ENCODE measurements at places on chromosomes 1 and 21.

DNA sequence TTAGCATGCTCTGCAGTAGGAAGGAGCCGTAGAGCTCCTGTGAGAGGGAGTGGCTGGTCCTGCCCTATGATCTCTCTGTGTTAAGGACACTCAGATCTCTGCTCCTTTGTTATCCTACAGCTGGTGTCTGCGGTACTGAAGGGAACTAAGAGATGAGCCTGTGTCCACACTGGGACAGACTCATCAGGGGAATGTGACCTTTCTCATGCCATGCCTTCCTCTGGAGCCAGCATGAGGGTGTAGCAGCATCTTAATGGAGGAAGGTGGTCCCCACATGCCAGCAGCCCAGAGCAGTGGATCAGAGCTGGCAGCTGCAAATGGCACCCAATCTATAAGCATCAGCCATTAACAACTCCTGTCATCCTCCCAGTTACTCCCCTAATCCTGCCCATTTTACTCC, 24.7 kb upstream of the GUCA2B start:
- DNase-seq: no peak

DNA sequence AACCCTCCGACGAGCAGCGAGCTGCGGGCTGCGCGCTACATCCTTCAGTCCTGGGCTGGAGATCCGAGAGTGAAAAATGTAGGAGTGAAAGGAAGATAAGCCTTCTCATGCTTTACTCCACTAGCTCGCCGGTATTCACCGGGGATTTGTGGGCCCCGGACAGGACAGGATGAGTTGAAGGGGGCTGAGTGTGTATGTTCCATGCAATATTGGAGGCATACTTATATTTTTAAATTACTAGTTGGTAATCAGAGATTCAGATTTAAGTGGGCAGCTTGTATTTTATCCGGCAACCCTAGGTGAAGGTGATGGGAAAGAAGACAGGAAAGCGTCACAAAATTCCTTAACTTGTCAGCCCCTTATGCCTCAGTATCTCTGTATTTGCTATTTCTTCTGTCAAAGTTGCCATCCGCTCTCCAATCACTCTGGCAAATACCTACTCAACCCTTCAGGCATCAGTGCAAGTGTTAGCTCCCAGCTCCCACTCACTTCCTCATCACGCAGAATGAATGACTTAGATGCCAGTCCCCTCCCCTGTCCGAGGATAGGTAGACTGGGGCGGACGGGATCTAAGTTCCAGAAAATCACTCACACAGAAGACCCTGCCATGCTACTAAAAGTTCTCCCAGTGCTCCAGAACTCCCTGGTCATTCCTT, 503 bp upstream of the PIGM start:
- no peak for DNase-seq

GRCh38 chr1:160264795-160265307, 2.5 kb upstream of the DCAF8 start:
- DNase-seq: no peak

DNA sequence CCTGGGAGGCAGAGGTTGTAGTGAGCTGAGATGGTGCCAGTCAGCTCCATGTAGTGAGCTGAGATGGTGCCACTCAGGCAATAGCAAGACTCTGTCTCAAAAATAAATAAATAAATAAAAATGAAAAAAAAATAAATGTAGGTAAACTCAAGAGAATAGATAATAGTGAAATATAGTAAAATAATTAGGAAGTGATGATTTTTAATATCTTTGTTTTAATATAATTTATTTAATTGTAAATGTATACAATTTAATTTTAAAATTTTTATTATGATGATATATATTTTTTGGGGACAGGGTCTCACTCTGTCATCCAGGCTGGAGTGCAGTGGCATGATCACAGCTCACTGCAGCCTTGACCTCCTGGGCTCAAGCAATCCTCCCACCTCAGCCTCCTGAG, 19.6 kb upstream of the SERINC2 start:
- no peak for DNase-seq

- no peak for DNase-seq
Measured at GRCh38 chr1:210367566-210367965, 38.9 kb downstream of the HHAT start.

- DNase-seq: no peak
Measured at GRCh38 chr1:2611031-2611501, 21.8 kb downstream of the MMEL1 start.

- no peak for DNase-seq
Measured at GRCh38 chr1:109432336-109432735, 6.1 kb upstream of the PSMA5 start.

GRCh38 chr1:16243936-16244649, 7.1 kb upstream of the CPLANE2 start:
- peak; percentile 71 for DNase-seq

GRCh38 chr1:59352065-59352464, 55.2 kb downstream of the FGGY start:
- DNase-seq: no peak

DNA sequence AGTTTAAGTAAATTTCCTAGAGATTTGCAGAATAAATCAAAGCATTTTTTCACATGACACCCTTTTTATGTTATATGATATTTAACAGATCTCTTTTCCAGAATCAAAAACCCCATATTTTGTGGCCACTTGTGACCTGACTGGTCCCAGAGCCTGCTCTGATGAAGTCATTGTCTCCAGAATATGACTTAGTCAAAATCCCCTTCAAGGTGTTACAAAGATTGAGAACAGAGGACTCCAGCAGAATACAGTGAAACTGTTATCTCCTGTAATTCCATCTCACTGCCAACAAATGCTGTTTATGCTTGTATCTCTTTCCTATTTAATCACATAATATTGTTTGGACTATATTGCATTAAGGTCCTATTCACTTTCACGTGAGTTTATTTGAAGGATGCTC, 25.6 kb downstream of the RGS1 start:
- DNase-seq: no peak

- no peak for DNase-seq
Measured at GRCh38 chr1:209155546-209155945, 428.0 kb upstream of the CAMK1G start.

GRCh38 chr1:16175610-16176553, 20.0 kb upstream of the EPHA2 start:
- no peak for DNase-seq

- DNase-seq: no peak
Measured at GRCh38 chr1:42952303-42953001, 6.2 kb downstream of the SLC2A1 start.

GRCh38 chr1:200207711-200208126, 180.2 kb downstream of the NR5A2 start:
- DNase-seq: no peak

DNA sequence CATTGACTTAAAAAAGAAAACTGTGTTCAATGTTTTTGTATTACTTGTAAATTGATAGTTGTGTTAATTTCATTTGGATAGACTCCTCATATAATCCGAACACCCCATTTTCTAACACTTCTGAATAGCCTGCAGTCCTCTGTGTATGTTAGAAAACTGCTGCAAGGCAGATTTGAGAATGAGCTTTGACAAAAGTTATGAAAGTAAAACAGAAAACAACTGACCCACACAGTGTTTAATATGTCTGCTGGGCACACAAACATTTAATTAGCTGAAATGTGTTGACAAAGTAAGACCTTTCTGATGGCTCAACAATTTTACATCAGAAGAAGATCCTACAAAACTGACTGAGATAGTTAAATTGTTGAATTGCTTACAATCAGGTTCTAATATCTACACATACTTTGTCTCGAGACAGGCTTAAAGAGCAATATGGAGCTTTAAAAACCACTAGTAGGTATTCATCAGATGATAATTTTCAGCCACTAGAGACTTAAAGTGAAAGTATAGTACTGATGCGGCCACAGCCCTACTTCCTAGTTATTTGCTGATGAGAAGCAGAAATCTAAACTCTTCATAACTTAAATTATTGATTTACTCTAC, 40.0 kb upstream of the PRMT6 start:
- no peak for DNase-seq

DNA sequence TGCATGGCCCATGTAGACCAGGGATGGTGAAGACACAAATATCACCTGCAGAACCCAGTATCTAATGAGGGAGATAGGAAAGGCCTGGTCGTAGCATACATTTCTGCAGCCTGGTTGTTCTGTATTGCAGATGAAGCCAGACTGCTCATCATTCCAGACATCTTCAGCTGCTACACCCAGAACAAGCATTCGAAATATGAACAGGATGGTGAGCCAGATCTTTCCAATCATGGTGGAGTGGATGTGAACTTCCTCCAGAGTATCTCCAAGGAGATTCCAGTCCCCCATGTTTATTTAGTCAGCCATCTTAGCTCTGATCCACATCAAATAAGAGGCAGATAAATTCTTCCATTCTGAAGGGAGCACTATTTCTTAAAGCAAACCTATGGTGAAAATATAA, 2.7 kb upstream of the MYCBP start:
- DNase-seq: no peak

DNA sequence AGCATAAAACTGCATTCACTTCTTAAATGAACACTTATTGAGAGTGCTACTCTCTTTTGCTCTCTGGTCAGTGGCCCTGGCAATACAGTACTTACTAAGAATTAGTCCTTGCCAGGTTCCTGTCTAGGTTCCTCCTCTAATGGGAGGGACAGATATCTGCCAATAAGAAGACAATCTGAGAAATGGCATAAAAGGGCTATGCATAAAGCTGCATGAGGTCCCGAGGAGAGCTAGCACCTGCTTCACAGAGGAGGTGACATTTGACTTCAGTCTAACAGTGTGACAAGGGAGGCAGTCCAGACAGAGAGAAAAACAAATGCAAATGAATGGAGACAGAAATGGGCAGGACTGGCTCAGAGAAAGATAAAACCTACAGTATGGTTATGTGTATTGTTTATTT, 357.1 kb upstream of the SGIP1 start:
- no peak for DNase-seq

DNA sequence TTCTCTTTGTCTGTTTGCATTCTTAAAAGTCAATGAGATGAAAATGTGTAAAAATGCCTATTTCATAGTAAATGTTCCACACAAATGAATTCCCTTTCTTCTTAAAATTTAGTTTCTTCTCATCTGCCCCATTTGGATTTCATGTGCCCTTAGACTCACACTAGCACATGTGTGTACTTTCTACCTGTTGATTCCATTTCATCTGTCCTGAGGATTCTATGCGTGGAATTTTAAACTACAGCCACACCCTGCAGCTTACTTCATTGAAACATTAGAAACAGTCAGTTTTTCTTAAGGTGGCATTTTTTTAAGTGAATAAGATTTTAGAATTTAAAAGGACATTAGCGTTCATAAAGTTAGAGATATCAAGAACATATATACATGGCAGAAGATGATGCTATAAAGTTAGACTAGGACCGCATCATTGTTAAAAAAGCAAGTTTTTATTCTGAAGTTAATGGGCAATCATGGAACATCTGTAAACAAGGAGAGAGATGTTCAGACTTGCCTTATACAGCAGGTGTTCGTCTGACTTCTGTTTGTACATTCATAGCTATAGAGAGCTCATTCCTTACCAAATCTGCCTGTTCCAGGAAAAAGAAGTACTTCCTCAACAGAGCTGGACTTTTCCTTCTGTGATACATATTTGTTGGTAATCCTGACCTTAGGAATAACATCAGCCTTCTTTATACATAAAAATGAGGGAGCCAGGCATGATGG, 3.9 kb upstream of the TUT4 start:
- no peak for DNase-seq

DNA sequence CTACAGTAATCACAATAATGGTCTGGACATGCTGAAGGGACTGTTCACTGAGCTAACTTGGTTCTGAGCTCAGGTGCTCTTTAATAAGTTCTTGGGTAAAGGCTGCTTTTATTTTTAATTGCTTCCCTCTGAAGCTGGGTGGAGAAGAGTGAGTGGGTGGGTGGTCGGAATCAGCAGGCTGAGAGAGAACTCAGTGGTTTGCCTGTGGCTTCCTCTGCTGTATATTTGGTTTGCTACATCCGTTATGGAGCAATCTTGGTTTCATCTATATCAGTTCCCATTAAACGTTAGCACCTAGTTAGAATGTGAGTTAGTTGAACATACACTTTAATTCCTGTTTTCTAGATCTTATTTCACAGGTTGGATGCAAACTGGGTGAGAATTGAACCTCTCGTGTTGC, 23.3 kb downstream of the CNIH4 start:
- no peak for DNase-seq

GRCh38 chr1:12472798-12473551, 145.0 kb downstream of the DHRS3 start:
- DNase-seq: peak; percentile 68

DNA sequence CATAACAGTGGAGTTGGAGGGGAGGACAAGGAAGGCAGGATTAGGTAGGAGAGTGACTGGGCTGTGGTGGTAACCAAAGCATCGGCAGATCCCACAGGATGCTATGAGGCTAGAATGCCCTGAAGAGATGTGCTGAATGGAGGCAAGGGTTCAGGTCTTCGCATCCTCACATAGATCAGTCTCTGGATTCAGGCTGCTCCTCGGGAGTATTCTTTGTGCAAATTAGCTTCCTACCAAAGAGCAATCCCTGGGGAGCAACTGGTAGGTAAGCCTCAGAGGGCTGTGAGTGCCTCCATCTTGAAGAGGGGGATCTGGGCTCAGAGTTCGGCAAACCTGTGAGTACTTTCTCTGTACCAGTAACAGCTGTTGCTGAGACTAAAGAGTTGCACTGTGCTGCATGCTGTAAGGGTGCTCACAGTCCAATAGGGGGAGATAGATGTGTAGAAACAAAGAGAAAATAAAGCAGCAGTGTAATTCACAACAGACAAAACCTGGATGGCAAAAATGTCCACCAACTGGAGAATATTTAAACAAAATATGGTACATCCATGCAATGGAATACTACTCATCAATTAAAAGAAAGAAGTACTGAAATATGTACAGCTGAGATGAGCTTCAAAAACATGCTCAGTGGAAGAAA, 322.4 kb upstream of the DEPDC1 start:
- DNase-seq: no peak

GRCh38 chr1:216778737-216779136, 55.5 kb upstream of the ESRRG start:
- no peak for DNase-seq

DNA sequence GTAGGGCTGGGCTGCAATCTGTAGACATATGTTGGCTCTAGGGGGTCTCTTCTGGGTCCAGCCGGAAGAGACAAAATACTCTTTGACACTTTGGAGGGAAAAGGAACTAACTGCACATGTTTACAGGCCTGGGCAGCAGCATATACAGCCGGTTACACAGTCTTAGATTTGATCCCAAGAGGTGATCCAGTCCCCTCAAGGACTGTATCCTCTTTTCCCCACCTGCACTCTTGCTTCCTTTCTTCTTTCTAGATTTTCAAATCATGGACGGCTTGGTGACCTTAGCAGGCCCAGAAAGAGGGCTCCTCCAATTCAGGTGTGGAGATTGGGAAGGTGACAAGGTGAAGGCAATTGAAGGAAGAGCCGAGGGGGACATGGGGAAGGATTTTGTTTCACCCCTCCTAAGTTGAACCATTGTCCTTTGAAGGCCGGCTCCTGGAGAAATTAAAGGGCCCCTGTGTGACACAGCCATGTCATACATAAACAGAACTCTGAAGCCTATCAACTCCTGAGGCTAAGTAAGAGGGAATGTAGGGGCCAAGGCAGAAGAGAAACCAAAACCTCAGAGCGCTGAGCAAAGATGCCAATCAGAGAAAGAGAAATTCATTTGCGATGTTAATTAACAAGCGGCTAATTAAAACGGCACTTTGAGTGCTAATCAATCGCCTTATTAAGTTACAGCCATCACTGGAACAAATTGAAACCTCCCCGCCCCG, 5.9 kb upstream of the BARHL2 start:
- DNase-seq: no peak

- no peak for DNase-seq
Measured at GRCh38 chr1:185551008-185551407, 183.2 kb upstream of the HMCN1 start.
